ENCODE measurements at places on chromosomes 3 and 15.

DNA sequence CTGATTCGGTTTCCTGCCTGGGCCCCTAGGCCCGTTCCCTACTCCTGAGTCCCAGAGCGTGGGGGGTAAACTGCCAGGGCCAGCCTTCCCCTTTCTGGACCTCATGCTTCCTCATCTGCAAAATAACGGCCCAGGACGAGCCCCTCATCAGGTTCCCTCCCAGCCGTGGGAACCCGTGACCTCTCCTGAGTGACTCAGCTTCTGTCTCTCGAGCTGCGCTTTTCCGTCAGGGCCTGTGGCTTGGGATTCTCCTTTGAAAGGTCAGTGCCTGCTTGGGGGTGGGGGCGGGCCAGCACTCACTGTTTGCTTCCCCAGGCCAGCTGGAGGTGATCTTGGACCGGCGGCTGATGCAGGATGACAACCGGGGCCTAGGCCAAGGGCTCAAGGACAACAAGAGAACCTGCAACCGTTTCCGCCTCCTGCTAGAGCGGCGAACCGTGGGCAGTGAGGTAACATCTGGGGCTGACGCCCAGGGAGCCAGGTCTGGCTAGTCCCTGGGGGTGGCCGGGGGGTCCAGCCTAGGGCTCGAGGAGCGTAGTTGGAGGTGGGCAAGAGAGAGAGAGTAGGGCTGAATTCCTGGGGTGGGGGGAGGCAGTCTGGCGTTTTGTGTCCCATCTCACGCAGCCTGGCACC lies 12.8 kb downstream of the MAN2A2 start:
- DNase-seq = no peak

DNA sequence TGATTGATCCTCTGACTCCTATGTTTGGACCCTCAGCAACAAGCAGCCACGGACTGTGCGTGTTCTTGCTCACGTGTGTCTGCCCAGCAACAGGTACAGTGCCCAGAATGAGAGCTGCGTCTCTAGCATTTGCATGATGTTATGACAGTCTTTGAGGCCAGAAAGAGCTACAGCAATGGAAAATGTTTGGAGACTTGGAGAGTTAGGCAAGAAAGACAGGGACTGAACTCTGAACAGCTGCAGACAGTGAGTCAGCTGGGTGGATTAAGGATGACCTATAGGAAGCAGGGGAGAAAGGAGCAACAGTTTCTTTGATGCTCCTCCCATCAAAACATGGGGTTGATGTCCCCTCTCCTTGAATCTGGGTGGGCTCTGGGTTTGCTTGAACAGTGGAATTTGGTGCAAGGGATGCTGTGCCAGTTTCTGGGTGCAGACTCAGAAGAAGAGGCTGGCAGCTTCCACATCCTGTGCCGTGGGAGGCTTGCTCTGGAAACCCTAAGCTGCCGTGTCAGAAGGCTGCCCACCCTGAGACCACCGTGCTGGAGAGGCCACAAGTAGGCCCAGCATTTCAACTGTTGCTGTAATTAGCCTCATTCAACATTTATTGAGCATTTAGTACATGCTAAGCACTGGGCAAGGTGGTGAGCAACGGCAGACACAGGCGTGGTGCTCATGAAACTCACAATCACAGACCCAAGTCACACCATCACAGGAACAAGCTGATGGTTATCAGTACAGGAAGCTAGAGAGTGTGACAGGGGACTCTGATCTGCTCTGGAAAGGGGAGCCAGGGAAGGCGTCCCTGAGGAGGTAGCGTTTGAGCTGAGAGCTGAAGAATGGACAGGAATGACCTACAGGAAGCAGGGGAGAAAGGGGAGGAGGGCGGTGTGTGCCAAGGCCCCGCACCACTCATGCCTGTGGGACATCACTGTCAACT lies 21.7 kb downstream of the CCR9 start:
- no peak for DNase-seq

- no peak for DNase-seq
Measured at GRCh38 chr3:151615464-151615863, 118.3 kb upstream of the AADACL2 start.

DNA sequence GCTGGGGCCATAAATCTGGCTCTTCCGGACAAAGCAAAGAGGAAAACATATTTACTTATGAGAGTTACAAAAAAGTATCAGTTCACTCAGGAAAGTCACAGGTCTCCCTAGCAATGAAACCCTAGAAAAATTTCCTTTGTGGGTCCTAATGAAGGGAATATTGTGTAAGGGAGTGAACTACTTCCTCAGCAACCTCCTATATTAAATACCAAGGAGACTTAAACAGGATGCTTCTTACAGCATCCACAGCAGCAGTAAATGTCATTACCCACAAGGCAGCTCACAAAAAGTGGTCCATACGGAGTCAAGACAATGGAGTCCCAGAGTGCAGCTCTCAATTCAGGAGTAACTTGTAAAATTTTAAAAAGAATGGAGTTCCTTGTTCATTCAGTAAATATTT lies 14.9 kb upstream of the SLC24A5 start:
- DNase-seq = no peak

DNA sequence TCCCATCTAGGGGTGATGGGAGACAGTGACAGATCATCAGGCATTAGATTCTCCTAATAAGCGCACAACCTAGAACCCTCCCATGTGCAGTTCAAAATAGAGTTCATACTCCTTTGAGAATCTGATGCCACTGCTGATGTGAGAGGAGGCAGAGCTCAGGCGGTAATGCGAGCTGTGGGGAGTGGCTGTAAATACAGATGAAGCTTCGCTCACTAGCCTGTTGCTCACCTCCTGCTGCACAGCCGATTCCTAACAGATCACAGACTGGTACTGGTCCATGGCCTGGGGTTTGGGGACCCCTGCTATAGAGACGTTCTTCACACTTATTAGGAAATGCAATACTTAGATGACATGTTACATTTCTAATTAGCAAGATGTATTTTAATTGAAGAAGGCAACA lies 154.4 kb downstream of the CBLB start:
- no peak for DNase-seq

DNA sequence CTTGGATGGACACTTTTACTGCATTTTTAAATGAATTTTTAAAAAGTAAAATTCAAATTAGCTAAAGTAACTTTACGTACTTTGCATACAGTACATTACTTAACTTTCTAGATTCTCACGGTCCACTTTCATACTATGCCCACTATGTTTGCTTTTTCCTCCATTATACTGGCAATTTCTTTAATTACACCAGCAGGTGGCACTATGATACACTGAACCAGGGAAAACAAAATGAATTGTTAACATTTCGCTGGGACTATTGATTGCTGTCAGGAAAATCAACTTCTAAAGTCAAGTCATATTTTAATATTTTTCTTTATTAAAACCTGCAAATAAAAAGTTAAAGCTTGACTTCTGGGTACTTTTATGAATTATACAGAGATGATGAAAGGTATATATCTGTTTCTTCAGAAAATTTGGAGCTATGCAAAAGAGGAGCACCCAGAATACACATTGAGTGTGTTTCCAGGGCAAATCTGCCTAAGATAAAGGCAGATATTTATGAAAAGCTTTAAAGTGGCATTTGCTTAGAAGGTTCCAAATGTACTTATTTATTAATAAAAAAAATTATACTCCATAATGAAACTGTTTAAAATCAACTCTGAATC lies 21.8 kb upstream of the POU1F1 start:
- DNase-seq = no peak

DNA sequence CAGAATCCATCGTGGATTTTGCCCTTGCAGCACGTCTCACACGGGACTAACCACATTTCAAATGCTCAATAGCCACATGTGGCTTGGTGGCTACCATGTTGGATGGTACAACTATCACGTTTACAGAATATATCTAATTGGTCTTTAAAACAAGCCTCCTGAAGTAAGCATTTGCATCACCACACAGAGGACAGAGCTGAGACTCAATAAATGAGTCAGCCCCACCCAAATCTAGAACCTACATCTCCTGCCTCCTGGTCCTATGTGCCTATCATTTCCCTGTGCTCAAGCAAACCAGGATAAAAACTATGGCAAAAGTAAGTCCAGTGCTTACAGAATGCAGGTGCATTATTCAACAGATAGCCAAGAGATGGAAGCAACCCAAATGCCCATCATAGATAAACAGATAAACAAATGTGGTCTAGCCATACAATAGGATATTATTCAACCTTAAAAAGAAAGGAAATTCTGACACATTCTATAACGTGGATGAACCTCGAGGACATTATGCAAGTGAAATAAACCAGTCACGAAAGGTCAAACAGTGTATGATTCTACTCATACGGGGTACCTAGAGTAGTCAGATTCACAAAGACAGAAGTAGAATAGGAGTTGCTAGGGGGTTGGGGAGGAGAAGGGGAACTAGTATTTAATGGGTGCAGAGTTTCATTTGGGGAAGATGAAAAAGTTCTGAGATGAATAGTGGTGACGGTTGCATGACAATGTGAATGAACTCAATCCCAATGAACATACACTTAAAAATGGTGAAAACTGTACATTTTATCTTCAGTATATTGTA lies 43.9 kb downstream of the SRGAP3 start:
- DNase-seq = no peak

DNA sequence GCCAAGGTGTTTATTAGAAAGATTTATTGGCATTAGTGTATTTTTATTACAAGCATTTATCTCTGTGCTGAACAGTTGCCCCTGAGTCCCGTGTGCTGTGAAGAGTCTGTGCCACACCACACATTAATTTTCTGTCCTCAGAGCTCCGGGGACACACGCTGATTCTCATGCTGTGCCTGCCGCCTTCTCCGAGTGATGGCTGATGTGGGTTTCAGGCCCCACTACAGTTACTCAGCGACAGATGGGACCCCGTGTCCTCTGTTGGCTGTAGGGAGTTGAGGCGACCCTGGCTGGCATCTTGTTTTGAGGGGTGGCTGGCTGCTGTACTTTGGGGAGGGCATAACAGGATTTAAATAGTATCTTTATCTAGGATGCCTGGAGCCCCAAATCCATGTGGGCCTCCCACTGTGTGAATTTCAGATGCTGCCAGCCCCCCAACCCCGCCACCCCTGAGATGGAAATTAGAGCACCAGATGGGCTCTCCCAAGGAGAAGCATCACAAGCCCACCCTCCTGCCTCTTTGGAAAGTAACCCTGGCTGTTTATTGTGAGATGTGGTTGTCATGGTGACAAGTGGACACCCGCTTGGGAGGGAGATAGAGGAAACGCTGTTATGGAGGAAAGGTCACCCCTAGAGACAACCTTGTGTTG lies 185.6 kb downstream of the APBA2 start:
- no peak for DNase-seq

- DNase-seq = no peak
Measured at GRCh38 chr3:167909504-167909896, 174.0 kb downstream of the SERPINI1 start.

GRCh38 chr3:60588806-60589205 lies 662.4 kb downstream of the FHIT start:
- DNase-seq = no peak

GRCh38 chr3:193865896-193866480 lies 270.0 kb upstream of the HES1 start:
- no peak for DNase-seq

DNA sequence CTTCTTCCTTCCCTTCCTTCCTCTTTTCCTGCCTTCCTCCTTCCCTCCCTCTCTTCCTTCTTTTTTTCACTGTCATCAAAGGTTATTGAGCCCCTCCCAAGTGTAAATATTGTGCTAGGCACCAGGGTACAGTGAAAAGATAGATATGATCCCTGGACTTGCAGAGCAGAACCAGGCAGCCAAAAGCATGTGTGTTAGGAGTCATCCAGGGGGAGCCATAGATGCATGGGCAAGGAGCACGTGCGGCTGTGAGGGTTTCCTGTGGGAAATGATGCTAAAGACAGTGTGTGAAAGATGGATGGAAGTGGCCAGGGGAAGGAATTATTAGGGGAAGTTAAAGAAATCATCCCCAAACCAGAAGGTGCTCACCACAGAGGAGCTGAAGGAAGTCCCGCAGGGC lies 65.2 kb downstream of the NR2F2 start:
- no peak for DNase-seq

All from stimulated activated CD8-positive, alpha-beta memory T cell treated with anti-CD3 and anti-CD28 coated beads, Interleukin-7, amount 100 ng/mL, for 1 hour (primary cell).